ENCODE measurements at places on chromosomes 3 and 15.

- no peak for DNase-seq
Observed at GRCh38 chr3:11291808-11292207, 19.6 kb downstream of the ATG7 start.

GRCh38 chr3:10196389-10197052 is 31.8 kb downstream of the IRAK2 start:
- DNase-seq: peak; percentile 82

GRCh38 chr3:127486321-127486944 is 104.1 kb downstream of the TPRA1 start:
- DNase-seq: no peak

GRCh38 chr15:73704869-73705645 is 20.9 kb downstream of the CD276 start:
- DNase-seq: peak; percentile 56

DNA sequence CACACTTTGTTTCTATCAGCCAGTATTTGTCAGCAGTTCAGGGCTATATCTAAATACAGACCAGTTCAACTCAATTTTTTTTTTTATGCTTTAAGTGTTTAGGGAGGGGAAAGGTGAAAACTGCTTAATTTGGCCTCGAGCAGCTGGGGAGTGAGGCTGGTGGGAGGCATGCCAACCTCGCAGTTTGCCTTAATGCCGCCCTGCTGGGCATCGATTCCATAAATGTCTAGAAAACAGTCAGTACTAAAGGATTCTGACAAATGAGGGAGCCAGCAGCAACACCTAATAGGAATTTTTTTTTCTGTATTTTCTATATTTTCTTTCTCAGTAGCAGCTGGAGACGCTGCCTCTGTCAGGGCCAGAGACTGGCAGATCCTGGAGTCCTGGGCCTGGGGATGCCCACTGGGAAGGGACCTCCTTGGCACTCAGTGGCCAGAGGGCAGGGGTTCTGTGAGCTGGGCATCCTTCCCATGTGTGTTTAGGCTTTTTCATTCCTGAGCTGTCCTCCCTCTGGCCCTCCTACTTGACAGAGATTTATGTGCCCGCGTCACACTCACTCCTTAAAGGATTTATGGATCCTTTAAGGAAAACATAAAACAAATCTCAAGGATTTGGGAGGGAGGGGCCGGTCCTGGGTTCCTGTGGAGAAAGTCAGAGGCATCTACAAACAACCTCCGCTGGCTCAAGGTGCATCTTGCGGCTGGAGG is 117.8 kb downstream of the WNT5A start:
- no peak for DNase-seq

- no peak for DNase-seq
Observed at GRCh38 chr15:72579814-72580213, 74.7 kb upstream of the GOLGA6B start.
